ENCODE measurements at places on chromosomes 16 and 17. TPM values are rescaled to one million over a fixed set of nuclear protein-coding genes. Genes with fewer than 3 reads are reported as not detected.

DNA sequence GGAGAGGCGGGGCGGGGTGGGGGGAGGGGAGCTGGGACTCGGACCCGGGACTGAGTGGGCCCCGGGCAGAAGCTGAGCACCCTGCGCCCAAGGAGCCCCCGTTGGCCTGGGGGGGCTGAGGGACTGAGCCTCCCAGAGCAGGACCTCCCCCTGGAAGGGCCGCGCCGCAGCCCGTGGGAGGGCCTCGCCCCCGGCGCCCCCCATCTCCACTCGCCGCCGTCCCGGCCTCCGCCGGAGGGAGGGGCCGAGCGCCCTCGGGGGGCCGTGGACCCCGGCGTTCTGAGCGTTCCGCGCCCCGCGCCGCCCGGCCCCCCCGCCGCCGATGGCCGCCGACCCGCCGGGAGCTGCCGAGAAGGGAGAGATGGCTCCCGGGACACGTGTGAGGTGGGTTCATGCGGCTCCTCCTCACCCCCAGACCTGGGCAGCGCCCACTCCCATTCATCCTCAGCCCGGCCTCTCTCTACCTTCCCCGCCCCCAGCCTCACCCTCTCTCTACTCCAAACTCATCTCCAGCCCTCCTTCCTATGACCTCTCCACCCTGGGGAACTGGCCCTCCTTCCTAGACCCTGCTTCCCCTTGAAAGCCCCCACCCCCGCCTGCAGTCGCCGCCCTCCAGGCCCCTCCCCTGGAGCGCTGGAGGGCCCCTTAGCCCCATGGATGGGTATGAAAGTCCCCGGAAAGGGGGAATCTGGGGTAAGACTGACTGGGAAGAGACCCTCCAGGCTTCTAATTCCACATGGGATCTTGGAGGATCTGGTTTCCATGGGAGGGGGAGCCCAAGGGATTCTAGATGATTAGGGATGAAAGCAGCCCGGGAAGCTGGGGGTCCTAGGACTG is 922 bp downstream of the FBXL19 start:
- DNase-seq = peak; percentile 78

Gene TBC1D3I
- total RNA-seq = not detected

- no peak for DNase-seq
Observed at GRCh38 chr16:82695806-82696205, 69.0 kb downstream of the CDH13 start.

DNA sequence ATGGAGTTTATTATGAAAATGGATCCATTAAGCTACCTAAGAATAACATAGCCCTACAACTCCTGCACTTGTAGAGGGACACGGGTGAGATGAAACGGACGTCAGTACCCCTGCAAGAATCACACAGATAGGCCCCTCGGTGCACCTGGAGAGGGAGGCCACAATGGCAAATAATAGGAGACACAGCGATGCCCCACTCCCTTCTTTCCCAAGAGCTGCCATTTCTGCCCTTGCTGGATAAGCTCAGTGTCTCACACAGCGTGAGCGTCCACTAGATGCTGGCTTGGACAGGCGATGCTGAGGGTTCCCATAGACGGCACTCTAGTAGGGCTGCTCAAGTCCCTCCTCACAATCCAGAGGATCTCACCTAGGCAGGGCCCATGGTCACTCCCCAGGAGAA is 67.8 kb downstream of the ADCY9 start:
- no peak for DNase-seq

DNA sequence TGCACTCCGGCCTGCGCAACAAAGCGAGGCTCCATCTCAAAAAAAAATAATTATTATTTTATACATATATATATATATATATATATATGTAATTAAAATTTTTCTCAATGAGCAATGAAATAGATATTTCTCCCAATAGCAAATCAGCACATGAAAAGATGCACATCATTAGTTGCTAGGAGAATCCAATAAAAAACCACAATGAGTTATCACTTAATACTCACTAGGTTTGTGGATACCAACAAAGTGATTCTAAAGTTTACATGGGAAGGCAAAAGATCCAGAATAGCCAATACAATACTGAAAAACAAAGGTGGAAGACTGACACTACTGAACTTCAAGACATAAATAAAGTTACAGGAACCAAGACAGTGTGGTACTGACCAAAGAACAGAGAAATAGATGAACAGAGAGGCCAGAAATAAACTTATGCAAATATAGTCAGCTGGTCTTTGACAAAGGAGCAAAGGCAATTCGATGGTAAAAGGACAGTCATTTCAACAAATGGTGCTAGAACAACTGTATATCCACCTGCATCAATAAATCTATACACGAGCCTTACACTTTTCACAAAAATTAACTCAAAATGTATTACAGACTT is 13.6 kb downstream of the SMG6 start:
- no peak for DNase-seq

- no peak for DNase-seq
Observed at GRCh38 chr16:67613808-67614207, 31.1 kb upstream of the CARMIL2 start.

GRCh38 chr17:43616852-43617251 is 44.9 kb downstream of the MEOX1 start:
- DNase-seq = no peak

Gene NPIPB6
- 0.45 TPM for total RNA-seq

- DNase-seq = no peak
Observed at GRCh38 chr16:68146585-68146984, 61.4 kb downstream of the NFATC3 start.

DNA sequence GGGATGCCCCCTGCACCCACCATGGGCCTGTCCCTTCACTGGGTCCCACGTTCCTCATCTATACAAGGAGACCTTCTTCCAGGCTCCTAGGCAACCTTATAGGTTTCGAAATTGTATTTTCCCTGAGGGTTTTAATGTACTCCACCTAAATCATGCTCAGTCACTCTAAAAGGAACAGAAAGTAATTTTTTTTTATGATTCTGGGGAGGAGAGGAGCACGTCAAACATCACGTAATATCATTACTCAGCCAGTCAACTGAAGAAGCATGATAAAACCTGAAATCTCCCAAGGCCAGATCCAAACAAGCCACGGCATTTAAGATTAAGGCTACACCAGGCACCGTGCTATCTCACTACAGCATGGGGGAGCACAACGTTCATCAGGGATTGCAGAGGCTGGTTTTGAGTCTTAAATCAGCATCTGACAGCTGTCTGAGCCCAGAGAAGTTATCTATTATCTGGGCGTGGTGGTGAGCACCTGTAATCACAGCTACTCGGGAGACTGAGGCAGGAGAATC is 3.9 kb upstream of the TMEM114 start:
- no peak for DNase-seq

GRCh38 chr16:68756239-68756915 is 19.3 kb downstream of the CDH1 start:
- DNase-seq = no peak

- DNase-seq = no peak
Observed at GRCh38 chr17:39116224-39116623, 35.2 kb downstream of the PLXDC1 start.

Gene RAP1GAP2
- 12.9 TPM for total RNA-seq

DNA sequence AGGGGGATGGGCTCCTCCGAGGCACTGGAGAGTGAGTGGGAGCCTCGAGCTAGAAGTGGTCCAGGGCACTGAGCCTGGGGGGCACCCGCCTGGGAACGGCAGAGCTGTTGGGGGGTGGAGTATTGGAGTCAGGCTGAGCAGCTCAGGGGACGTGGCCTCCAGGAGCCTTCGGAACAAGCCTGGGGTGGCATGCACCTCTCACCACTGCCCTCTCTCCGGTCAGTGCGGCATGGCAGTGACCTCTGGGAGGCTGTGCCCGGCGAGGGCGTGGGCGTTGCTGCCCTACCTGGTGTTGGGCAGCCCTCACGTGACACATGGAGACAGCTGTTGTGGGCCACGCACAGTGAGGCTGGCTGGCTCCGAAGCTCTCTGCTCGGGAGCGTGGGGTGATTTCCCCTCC is 13.9 kb downstream of the PRSS27 start:
- DNase-seq = no peak

DNA sequence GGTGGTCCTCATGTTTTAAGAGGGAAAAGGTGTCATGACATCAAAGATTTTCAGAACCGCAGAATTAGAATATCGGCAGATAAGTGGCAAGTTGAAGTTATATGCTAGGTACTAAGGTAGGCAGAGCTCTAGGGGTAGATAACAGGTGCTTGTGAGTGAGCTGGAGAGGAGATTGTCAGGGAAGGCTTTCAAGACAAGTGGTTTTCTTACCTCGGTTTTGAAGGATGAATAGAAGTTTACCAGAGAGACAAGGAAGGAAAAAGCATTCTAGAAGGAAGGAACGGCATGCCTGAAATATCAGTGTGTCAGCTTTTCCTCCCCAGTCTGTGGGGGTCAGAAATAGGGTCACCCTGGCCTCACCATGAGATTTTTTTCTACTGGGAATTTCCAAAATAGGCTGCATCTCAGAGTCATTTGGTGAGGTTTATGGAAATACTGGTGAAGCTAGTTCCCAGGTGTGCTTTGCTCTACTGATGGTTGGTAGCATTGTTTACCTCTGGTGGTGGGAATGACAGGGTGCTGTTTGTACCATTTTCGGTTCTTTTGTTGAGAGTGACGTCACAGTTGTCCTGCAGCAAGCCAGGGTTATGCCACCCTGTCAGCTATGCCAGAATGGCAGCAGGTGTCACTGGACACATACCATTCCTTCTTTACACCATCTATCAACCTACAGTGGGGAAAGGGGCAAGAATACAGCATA is 112.5 kb downstream of the MSI2 start:
- DNase-seq = no peak

- DNase-seq = no peak
Observed at GRCh38 chr16:64916051-64916450, 205.8 kb downstream of the CDH11 start.

- no peak for DNase-seq
Observed at GRCh38 chr17:13759518-13760335, 158.0 kb upstream of the HS3ST3A1 start.

GRCh38 chr17:78789663-78790181 is 7.6 kb upstream of the CYTH1 start:
- peak; percentile 91 for DNase-seq

GRCh38 chr16:65069766-65070165 is 52.1 kb downstream of the CDH11 start:
- no peak for DNase-seq

DNA sequence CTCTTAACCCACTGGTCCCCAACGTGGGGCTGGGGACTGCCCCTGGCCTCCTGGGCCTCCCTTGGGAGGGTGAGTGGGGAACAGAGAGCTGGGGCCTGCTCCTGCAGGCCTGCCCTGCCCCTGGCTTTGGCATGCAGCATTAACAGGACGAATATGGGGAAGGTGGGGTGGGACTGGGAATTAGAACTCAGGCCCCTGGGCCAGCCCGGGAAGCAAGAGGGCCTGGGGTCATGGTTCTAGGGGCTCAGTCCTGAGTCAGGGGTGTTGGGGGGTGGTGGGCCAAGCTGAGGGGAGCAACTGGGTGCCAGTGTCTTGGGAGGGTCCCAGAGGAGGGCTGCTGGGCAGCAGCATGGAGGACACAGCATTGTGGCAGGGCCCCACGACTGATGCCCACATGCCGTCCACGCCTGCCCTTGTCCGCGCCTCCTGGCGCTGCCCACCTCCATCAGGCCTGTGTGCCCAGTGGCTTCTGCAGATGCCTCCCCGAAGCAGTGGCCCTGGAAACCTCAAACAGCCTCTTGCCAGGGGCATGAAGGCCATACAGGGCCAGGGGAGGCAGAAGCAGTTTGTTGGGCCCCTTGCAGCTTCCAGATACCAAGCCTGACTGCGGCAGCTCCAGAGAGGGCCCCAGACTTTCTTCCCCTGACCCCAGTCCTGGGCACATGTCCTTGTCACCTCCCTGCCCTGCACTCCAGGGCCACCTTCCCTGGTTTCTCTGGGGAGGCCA is 4.8 kb downstream of the MAP2K3 start:
- DNase-seq = peak; percentile 66

Gene SMIM5
- total RNA-seq = 11.8 TPM

Gene ZNF469
- total RNA-seq = 0.36 TPM

All from suprapubic skin (tissue), 4 donors.